Hematopoietic multipotent progenitor cell treated with erythropoietin and hydrocortisone succinate and interleukin-3 and kit ligand, for 8 days (in vitro differentiated cells): ENCODE measurements at places on chromosomes 4 and X.

GRCh38 chr4:71257761-71258160, 81.1 kb upstream of the SLC4A4 start:
- no peak for DNase-seq

GRCh38 chr4:154579927-154580326, 10.6 kb downstream of the FGA start:
- DNase-seq, result no peak

GRCh38 chrX:129574214-129574613, 34.2 kb downstream of the OCRL start:
- peak; percentile 10 for DNase-seq

DNA sequence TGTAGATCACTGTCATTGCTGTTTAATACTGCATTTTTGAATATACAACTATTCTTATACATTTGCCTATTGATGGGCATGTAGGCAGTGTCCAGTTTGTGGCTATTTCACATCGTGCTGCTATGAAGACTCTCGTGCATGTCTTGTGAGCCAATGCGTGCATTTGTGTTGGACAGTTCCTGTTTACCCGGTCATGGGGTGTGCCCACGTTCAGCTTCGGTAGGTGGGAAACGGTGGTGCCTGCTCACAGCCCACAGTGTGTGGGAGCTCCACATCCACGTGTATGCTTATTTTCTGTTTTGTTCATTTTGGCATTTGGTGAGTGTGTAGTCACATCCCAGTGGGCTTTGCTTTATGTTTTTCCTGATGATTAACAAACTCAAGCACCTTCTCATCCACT, 19.7 kb upstream of the RNF212 start:
- DNase-seq, result no peak

GRCh38 chr4:38834570-38834969, 22.0 kb downstream of the TLR6 start:
- no peak for DNase-seq

GRCh38 chr4:123666486-123666885, 269.9 kb downstream of the SPRY1 start:
- DNase-seq, result no peak

- peak; percentile 74 for DNase-seq
Measured at GRCh38 chrX:81195712-81196111, 6.0 kb downstream of the HMGN5 start.

- no peak for DNase-seq
Measured at GRCh38 chr4:134216411-134216810, 14.8 kb upstream of the PABPC4L start.

- DNase-seq, result no peak
Measured at GRCh38 chr4:183790661-183791060, 114.4 kb upstream of the STOX2 start.

DNA sequence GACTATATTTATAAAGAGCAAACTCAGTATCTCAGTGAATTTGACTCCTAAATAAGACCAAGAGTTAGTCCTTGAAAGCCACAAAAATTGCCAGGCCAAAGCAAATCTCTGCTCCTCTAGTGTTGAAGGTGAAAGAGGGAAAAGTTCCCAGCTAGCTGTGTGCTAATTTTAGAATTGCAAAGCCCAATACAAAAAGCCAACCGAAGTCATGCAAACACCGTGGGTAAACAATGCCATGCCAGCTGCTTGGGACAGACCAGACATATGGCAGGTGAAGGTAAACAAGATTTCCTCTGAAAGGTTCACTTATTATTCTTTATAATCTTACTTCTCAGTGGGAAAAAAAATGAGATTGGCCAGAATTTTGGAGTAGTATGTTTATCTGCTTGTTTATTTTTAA, 80.5 kb upstream of the LNX1 start:
- no peak for DNase-seq

DNA sequence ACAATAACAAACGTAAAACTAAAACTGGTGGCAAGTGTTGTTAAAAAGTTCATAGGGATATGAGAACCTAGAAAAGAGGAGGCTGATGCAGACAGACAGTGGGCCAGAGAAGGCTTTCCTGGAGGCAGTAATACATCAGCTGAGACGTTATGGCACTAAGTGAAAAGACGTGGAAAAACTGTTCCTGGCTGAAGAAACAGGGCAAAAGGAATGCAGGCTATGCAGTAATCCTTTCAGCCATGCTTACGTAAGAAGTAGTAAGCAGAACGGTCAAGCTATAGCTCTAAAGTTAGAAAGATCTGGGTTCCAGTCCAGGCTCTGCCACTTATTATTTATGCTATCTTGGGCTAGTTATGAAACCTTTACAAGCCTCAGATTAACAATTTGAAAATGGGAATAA, 6.4 kb downstream of the LAMTOR3 start:
- DNase-seq, result no peak

- no peak for DNase-seq
Measured at GRCh38 chr4:141497627-141498026, 138.8 kb upstream of the IL15 start.

GRCh38 chr4:111602848-111603247, 542.4 kb upstream of the FAM241A start:
- DNase-seq, result no peak

GRCh38 chr4:153706519-153706918, 22.4 kb downstream of the TLR2 start:
- DNase-seq, result no peak

- DNase-seq, result no peak
Measured at GRCh38 chr4:145887241-145887991, 51.2 kb downstream of the ZNF827 start.

DNA sequence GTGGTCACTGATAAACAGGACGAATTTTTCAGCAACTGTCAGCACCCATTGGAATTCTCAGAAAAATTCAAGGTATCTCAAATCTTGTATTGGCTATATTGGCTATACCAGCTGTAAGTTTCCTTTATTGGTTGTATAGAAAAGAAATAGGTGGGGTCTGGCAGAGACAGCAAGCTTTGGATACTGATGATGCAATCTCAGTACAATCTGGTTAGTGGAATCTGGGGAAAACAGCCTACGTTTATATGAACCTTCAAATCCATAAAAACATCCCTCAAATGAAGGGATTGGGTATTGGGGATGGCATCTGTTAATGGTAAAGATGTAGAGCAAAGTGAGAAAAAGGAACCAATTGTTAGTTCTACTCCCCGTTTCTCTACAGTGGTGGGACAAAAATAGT, 76.4 kb upstream of the MBNL3 start:
- no peak for DNase-seq

- no peak for DNase-seq
Measured at GRCh38 chrX:106170318-106170717, 2.2 kb downstream of the PWWP3B start.

GRCh38 chr4:122826079-122826527, 528 bp upstream of the FGF2 start:
- DNase-seq, result no peak

DNA sequence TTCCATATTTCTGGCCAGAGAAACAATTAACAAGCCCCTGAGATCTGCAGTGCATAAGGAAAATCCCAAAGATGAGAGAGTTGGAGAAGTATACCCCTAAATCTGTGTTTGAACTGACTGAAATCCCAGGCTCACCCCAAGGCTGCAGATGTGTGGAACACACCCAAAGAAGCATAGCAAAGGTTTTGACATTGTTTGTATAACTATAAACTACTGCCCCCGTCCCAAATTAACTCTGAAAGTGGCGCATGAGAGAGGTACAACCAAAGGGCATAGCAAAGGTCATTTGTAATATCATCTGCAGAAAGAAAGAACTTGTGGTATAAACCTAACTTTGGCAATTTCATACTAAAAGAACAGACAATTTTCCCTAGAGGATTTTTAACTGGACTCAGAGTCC, 157.9 kb downstream of the DCAF12L1 start:
- DNase-seq, result no peak

DNA sequence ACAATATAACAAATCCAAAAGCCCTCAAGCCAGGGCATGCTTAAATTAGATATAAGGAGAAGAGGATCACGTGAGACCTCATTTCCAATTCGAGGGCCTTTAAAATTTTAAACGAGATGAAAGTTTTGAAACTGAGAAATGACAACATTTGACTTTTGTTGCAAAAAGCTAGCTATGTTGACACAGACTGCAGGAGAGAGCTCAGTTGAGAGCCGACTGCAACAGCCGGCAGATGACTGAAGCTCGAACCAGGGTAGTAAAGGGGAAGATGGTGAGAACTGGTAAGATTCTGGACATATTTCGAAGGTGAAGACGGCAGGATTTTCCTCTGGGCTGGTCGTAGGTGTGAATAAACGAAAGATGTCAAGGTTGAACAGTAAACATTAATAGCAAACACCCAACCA, 773 bp downstream of the PRMT9 start:
- peak; percentile 28 for DNase-seq

GRCh38 chr4:120025516-120025915, 41.1 kb downstream of the MAD2L1 start:
- DNase-seq, result no peak

DNA sequence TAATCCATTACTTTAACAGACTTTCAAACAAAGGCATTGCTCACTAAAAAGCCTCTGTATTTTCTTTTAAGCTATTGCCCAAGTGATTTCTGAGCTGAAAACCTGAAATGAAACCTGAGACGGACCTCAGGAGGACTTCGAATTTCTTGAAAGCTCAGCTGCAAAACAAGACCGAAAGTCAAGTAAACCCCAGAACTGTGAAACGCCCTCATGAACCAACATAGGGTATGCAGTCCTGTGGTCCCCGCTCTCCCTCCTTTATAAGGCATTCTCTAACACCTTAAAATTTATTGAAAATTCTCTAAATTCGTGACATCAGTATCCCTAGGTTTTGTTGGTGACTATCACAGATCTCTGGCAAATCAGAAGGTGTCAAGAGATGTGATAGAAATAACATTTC, 91.8 kb downstream of the SHISA3 start:
- no peak for DNase-seq

GRCh38 chr4:42152507-42153504, at the start of gene BEND4:
BEND4 (minus strand) TSS chr4:42152655; CDS start chr4:42152143, 512 bp downstream.
- no peak for DNase-seq

DNA sequence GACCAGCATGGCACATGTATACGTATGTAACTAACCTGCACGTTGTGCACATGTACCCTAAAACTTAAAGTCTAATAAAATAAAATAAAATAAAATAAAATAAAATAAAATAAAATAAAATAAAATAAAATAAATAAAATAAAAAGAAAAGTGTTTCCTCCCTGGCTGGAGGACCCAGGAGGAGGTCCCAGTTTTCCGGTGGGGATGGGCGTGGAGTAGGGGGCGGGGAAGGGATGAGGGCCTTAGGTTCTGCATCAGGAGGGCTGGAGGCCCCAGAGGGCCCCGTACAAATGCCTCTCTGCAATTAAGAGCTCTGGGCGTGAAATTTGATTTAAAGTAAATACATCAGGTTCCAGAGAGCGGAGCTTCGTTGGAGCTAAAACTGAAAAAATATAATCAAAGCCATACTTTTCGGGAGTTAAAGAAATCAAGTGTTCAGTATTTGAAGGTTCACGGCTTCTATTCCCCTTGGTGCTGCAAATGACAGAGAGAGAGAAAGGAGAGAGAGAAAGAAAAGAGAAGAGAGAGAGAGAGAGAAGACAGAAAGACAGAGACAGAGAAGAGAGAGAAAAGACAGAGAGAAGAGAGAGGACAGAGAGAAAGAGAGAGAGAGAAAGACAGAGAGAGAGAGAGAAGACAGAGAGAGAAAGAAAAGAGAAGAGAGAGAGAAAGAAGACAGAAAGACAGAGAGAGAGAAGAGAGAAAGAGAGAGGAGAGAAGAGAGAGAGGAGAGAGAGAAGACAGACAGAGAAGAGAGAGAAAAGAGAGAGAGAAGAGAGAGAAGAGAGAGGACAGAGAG, 8.7 kb upstream of the SHOX start:
- no peak for DNase-seq

DNA sequence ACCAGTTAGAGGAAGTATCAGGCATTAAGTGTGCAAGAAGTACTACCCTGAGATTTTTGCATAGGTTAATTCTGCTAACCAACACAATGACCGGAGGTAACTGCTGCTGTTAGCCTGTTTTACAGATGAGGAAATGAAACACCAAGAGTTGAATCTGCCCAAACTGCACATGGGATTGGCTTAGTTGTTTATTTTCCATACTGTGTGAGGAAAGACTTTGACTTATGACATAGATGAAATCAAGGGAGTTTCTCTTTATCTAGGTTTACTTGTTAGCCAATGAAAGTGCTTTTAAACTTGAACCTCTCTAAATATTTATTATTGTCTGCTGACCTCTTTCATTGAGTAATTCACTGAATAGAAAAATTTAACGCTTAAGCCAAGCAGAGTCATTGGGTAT, 10.3 kb downstream of the GUCY1B1 start:
- DNase-seq, result no peak

DNA sequence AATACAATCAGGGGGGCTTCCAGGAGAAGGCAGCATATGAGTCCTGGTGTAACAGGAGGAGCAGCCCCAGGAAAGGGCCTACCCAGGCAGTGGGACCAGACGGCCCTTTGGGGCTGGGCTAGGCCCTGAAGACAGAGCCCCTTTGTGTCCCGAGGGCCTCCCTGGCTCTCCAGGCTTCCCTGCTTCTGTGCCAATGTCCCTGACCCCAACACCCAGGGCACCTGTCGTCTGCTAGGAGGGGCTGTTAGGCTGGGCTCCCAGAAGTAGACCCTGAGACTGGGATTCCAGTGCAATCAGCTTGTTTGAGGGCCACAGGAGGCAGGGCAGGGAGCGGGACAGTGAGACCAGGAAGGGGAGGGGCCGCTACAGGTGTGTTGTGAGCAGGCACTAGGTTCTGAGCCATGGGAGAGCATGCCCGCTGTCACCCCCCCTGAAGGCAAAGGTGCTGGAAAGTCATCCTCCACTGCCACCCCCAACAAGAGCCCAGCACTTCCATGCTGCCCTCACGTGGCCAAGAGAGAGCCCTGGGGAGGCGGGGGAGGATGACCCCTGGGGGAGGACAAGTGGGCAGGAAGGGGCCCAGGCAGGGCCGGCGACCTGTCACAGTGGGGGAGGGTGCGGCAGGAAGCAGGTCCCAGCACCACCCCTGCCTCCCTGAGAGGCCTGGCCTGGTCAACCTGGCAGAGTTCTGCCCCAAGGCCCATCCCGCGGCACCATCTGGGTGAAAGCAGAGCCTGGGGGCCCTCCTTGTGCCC, 64.8 kb downstream of the ADRA2C start:
- no peak for DNase-seq

DNA sequence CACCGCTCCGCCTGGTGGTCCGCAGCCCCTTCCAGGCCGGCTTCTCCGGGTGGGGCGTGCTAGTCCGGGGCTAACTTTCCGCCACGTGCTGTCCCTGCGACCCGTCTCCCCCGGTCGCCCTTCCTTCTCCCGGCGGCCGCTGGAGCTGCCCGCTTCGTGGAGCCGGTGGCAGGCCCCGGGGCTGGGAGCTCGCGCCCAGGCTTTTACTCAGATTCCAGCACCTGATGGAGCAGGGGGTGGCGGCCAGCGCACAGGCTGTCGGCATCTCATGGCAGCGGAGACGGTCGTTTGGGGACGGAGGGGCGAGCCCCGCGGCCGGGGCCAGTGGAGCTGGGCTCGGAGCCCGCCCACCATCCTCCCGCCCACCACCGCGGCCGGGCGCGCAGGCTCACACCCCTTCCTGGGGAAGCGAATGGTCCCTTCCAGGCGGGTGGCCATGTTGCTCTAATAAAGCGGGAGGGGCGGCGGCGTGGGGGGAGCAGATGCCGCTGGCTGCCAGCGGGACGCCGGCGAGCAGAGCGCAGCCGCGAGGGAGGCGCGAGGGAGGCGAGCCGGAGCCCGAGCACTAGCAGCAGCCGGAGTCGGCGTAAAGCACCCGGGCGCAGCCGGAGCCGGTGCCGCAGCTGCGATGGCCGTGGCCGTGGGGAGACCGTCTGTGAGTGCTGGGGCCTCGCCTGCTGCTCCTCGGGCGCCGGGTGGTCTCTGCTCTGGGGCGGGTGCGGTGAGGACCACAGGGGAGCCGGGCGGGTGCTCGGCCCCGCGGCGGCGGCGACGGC, at the start of gene SEPTIN11:
TSS of gene SEPTIN11 (plus strand) at position 477 of the 776 bp plus-strand sequence. CDS start at position 629, 152 bp downstream.
- peak; percentile 92 for DNase-seq

GRCh38 chr4:16027114-16027513, 56.7 kb downstream of the PROM1 start:
- no peak for DNase-seq
